ENCODE measurements at places on chromosomes 16 and 17.

GRCh38 chr17:5194346-5194745, 2.7 kb upstream of the ZNF594 start:
- no peak for DNase-seq

DNA sequence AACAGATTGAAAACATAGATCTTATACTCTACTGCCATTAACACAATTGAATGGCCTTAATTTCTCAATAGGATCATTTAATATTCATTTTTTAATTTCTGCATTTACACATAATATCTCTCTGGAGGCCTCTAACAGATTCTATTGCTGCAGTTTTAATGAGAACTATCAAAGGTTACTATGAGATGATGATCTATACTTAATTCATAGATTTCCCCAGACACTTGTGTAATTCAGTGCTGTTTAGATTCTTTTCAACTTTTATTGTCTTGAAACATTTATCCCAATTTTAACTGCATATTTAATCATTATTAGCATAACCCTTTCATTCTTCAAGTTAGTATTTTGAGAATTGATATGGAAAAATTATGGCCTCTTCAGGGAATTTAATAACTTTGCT, 1056.5 kb upstream of the CDH8 start:
- DNase-seq, result no peak

GRCh38 chr17:40545660-40546059, 19.6 kb downstream of the CCR7 start:
- no peak for DNase-seq

GRCh38 chr17:78366109-78366848, 6.4 kb upstream of the SOCS3 start:
- no peak for DNase-seq

GRCh38 chr17:47831934-47832327, 461 bp downstream of the LRRC46 start:
- no peak for DNase-seq

GRCh38 chr17:3916825-3917224, 560 bp upstream of the P2RX1 start:
- no peak for DNase-seq

DNA sequence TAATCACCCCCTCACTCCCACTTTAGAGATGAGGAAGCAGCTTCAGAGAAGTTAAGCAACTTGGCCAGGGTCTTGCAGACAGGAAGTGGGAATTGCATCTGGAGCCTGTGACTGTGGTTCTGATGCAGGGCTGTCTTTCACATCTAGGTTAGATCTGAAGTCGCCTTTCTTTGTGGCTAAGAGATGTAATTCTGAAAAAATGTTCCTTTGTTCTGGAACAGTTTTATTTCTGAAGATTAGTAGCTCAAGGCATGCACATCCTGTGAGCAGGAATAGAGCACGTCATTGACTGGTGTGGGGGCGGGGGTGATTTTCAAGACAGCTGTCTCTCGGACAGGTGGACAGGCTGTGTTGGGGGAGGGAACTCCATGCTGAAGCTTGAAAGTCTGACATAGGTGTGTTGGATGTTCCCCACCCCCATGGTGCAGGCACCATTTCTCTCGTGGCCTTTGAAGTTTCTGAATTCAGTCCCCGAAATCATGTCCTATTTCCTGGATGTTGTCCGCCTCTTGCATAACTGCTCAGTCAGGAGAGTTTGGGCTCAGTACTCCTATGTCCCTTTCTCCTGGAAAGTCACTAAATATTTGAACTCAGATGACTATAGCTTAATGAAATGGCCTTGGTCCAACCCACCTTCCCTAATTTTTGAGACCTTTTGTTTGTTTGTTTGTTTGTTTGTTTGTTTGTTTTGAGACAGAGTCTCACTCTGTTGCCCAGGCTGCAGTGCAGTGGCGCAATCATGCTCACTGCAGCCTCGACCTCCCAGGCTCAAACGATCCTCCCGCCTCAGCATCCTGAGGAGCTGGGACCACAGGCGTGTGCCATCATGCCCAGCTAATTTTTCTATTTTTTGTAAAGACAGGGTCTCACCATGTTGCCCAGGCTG, 21.0 kb upstream of the HERPUD1 start:
- DNase-seq, result no peak

DNA sequence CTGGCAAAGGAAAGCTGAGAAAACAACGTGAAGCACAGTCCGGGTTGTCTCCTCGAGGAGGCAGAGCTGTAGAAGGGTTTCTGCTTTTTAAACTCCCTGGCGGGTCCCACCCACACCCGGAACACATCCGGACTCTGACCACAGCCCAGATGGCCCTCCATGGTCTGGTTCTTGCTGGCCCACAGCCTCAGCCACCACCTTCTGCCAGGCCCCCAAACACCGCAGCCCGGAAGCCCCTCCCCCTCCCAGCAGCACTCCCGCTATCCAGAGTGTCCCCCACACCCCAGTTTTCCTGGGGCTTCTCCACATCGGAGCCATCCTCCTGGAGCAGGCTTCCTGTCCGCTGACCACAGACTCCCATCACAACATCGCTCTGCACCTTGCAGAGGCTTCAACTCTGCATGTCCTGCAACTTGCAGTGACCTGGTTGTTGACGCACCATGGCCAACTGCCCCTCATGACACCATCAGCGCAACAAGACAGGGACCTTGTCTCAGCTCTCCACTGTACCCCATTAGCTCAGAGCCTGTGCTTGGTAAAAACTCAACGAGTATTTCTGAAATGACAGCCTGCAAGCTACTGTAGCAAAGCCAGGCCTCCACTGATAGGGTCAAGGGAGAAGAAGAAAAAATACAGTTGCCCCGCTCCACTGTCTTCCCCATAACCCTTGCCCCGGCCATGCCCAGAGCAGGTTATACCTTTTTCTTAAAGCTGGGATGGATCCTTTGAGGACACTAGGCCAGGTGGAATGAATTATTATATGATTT, 129.8 kb downstream of the C16orf78 start:
- no peak for DNase-seq

- DNase-seq, result no peak
Observed at GRCh38 chr16:12126091-12126806, 149.7 kb downstream of the SNX29 start.

- no peak for DNase-seq
Observed at GRCh38 chr17:75996665-75997590, 3.7 kb upstream of the CDK3 start.

- no peak for DNase-seq
Observed at GRCh38 chr17:48486557-48486956, 44.3 kb downstream of the HOXB1 start.

DNA sequence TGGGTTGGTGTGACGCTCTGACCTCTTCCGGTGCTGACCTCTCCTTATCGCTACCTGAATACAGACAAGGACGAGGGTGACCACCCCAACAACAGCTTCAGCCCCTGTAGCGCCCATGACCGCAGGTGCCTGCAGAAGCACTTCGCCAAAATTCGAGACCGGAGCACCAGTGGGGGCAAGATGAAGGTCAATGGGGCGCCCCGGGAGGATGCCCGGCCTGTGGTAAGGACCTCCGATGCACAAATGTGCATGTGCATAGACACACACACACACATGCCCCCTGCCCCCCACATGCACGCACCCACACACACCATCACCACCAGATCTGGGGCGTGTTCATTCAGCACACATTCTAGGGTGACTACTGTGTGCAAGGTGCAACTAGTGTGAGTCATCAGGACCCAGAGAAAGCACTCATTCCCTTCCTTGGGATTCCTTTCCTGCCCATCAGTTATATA, 9.7 kb downstream of the IGFBP4 start:
- DNase-seq, result no peak

DNA sequence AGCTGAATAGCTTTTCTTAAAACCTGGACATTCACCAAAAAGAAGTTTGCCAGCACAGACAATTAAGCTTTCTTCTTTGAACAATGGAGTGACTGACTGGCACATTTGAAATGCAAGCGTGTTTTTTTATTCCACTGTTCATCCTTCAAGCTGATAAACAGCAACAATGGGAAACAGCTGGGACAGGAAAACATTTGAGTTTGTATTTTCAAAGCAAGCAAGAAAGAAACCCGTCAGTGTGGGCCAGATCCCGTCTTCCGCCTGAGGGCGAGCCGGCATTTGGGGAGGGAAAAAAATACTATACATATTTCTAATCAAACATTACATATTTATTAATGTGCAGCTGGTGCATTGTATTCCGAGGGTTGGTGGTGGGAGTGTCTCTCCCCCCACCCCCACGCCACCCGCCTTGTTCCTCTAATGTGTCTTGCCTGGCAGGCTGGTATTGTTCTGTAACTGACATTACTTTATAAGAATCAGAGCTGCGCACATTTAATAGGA, 94.3 kb downstream of the CYLD start:
- DNase-seq, result no peak

GRCh38 chr16:85321509-85322271, 209.4 kb upstream of the CIBAR2 start:
- DNase-seq, result no peak

GRCh38 chr16:85629326-85629725, 16.2 kb downstream of the GSE1 start:
- no peak for DNase-seq

DNA sequence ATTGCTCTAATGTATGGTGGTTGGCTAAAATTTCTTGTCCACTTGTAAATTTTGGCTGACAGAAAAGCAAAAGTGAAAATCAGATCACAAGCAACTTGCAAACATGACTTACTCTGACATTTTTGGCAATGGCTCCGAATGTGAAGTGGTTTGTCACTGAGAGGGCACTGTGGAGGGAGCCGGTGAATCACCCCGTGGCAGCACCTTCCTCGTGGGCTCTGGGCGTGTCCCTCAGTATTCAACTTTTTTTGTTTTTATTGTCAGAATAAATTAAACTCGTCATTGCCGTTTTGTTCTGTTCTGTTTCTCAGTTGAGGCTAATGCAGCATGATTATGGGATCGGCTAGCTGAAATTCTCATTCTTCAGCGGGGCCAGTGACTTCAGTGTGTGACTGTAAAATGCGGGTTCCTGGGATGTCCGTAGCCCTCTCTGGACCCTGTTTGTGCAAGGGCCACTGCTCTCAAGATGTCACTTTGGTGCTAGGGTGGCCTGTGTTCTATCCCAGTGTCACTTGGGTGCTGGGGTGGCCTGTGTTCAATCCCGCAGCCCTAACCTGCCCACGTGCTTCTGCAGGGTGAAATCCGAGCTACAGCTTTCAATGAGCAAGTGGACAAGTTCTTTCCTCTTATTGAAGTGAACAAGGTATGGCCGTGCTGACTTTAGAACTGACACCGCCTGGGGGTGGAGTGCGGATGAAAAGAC, 48.8 kb downstream of the RPA1 start:
- DNase-seq, result no peak

GRCh38 chr16:51755039-51755501, 604.0 kb upstream of the SALL1 start:
- DNase-seq, result no peak

DNA sequence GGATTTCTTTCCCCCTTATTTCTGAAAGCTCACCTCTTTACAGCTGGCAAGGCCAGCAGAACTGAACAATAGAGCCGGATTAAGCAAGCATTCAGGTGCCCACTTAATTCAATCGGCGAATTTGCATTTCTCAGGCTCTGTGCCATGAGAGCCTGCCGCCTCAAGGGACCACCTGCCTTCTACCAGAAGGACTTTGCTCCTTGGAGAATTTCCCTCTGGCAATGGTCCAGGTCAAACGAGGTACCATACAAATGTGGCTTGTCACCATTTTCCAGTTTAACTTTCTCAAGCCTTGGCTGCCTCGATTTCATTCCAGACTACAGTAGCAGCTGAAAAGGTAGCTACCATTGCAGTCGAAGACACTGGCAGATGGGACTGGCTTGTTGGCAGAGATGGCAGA, 534.0 kb downstream of the MAF start:
- DNase-seq, result no peak

DNA sequence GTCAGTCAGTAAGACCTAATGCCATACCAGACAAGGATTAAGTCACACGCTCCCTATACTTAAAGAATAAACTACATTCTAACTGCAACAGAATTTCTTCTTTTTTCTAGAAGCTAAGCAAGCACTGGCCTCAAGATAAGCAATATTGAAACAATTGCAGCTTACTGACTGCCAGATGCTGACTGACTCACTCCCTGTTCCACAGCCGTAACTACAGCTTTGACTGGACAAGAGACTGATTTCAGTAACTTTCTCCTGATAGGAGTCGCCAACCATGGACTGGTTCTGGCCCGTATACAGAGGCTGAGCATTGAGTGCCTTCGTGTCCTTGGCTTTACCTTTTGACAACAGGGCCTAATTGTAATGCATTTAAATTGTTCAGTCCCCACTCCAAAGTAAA, 67.9 kb downstream of the TRIM37 start:
- no peak for DNase-seq

DNA sequence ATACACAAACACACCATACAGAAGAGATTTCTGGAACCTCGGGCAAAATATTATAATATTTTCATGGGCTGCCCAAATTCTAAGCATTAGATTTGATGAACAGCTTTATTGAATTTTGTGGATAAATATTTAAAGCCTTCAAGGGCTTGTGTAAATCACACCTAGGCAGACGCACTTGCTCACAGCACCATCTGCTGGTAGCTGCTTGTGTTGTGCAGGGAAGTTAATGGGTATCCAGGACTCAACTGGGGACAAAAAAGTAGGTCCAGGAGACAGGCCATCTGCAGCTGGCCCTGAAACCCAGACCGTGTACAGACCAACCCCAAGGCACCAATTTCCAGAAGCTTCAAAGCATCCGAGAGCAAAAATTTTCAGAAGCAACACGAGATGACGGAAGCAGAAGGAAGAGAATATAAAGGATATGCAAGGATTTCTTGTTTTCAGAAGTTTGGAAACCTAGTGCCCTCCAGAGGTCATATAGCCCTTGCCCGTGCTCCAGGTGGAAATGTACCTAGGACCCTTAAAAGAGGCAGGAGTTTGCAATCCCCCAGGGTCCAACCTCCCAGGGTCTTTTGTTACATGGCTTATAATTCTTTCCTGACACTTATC, 140.0 kb downstream of the CHD9NB start:
- no peak for DNase-seq

DNA sequence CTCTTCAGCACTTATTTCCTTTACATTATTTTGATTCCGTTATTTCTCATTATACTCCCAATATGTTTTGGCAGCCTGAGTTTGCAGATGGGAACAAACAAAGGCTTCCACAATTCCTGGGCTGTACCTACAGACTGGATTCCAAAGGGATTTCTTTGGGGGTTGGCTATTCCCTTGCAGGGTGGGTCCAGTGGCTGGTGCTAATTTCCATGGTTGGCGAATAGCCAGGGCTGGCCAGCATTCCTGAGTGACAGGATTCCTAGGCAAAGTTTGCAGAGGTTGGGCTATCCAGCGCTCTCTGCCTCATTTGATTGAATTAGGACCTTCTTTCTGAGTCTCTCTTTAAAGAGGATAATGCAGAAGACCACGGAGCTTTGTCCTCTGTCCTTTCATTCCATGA, 207.4 kb downstream of the MAF start:
- DNase-seq, result no peak
